ENCODE measurements at places on chromosomes 11 and 22. TPM values are rescaled to one million over a fixed set of nuclear protein-coding genes. Genes with fewer than 3 reads are reported as not detected.

- no peak for DNase-seq
- H3K36me3 ChIP-seq: peaks cover 36% of the 10 kb centered on the region
- peaks cover 1% of the 10 kb centered on the region for H3K27me3 ChIP-seq
These were observed 320.9 kb upstream of the CCDC179 start for GRCh38 chr11:23181022-23181807.

GRCh38 chr11:116257092-116257491 lies 515.7 kb downstream of the BUD13 start:
- no peak for DNase-seq
- H3K27ac ChIP-seq: no peak overlapping the region
- H3K36me3 ChIP-seq: no peaks in the 10 kb centered on the region
- no peaks in the 10 kb centered on the region for H3K4me1 ChIP-seq
- H3K27me3 ChIP-seq: peaks cover 33% of the 10 kb centered on the region

GRCh38 chr22:43845981-43846380 lies 16.3 kb downstream of the SULT4A1 start:
- H3K36me3 ChIP-seq: no peaks in the 10 kb centered on the region
- DNase-seq: peak; percentile 29
- H3K27me3 ChIP-seq: peaks cover 5% of the 10 kb centered on the region
- no peak overlapping the region for H3K4me3 ChIP-seq
- no peaks in the 10 kb centered on the region for H3K4me1 ChIP-seq

LYVE1 gene
- total RNA-seq: not detected

SERPIND1 gene
- total RNA-seq: not detected

Measured in natural killer cell treated with Interleukin-12 subunit alpha and Interleukin-12 subunit beta and Interleukin-15 and Interleukin-18, amount 100 ng/mL, for 72 hours (primary cell).